ENCODE measurements at places on chromosomes 11 and 22.

- no peak for DNase-seq
Measured at GRCh38 chr11:102882389-102883024, 7.7 kb upstream of the MMP12 start.

DNA sequence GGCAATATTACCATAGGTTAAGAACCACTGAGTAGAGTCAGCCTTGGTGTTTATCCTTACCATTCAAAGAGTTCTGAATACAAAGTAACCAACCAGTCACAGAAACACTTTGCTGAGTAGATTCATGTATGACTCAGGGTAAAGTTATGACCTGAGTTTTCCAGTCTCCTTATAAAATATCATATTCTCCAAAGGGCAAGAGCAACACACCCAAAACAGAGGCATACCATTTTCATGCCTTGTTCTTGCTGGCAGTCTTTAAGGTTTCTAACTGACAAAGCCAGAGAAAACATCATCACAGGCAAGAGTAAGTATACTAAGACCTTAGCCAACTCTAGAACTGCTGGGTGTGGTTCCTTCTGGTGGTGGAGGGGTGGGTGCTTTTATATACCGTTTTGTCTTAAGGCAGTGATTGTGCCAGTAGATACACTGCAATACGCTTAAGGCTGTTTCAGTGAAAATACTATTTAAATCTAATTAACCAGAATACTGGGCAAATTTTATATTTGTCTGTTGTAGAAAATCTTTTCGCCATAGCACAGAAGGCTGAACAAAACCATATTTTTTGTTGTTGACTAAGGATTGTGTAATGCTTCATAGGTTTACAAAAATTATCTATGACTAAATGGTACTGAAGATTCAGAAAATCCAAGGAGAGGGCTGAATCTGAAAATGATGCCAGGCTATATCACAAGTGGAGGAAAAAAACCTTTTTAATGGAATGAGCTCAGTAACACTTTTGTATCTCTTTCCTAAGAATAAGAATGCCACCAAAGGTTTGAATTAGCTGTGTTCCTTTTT, 3.0 kb downstream of the ATL3 start:
- DNase-seq, result no peak

GRCh38 chr11:130413405-130414106, 14.9 kb downstream of the ADAMTS8 start:
- no peak for DNase-seq

DNA sequence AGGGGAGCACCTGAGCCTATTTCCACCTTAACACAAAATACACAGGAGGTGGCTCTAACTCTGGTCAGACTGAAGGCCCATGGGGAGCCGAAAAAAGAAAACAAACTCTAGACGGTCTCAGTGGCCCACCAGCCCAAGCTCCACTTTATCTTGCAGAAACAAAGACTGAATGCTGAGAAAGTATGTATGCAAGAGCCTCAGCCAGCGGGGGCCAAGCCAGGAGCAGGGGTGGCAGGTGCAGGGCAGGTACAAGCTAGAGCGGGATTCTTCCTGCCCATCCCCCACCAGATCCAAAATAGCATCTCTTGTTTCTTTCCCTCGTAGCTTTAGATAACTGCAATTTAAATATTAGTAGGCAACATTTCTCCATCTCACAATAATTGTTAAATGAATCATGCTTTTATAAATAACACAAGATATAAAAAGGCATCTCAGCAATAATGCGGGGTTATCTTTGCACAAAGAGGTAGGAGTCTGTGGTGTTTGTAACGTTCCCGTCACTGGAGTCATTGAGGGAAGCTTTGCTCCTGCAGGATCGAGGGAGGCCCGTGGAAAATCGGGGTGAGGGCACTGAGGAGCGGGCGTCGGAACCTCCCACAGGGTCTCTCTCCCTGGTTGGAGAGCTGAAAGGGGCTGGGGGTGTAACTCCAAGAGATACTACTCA, 418.0 kb downstream of the SHANK2 start:
- DNase-seq, result no peak

- no peak for DNase-seq
Measured at GRCh38 chr22:36532466-36532865, 3.5 kb upstream of the EIF3D start.

Data from NCI-H1436 treated with DMSO at 0.1 percent for 48 hours (cell line).